ENCODE measurements at places on chromosomes 16 and 17.

- DNase-seq = no peak
Measured at GRCh38 chr16:27272076-27272475, 3.5 kb upstream of the NSMCE1 start.

DNA sequence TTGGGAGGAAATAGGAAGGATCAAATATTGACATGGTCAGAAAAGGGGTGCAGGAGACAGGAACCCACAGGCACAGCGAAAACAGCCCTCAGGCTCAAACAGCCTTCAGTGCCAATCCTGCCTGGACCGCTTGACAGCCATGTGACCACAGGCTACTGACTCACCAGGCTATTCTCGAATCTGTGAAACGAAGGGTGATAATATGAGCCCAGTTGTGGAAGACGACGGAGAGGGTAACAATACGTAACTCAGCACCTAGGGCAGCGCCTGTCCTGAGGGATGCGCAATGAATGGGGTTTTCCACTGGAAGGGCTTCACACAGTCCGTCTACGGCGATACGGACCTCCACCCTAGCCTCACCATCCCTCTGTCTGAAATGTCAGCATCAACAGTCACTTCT, 117.3 kb upstream of the RCVRN start:
- DNase-seq = no peak

DNA sequence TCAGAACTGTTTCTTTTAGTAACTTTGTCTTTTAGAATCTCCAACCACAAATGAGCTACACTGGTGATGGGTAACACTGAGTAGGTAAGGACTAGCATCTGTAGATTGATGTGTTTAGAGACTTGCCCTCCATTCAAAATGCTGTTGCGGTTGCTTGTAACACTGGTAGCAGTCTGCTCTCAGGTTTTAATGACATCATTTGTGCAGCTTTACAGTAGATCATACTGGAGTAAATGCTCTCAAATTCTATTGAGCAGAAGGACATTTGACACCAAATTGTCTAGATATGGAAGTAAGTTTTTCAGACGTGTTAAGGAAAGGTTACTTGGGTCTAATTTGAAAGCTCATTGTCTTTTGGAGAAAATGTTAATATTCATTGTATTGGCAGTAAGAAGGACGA, 98.8 kb downstream of the NLK start:
- DNase-seq = no peak

GRCh38 chr16:24015923-24016322, 180.1 kb downstream of the PRKCB start:
- no peak for DNase-seq

GRCh38 chr17:64245218-64246145, 17.6 kb downstream of the TEX2 start:
- DNase-seq = no peak

DNA sequence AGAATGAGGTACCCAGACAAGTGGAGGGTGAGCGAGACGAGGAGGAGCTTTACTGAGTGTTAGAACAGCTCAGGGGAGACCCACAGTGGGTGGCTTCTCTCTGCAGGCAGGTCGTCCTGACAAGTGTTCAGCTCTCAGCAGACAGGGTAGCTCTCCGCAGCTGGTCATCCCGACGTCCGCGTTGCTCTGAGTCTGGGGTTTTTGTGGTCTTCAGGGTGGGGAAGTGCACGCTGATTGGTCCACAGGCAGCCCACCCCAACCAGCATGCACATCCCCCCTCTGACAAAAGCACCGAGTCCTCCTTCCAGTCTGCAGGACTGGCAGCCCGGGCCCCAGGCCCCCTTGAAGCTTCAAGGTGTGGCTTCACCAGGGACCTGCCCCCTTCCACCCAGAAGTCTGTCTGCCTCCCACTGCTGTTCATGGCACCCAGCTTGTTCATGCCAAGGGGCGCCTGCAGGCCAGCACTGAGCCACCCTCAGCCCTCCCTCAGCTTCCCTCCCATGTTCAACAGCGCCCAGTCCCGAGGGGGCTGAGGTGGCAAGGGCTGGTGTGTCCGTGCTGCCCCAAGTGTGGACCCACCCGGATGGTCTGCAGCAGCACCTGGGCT, 19.9 kb upstream of the WDR45B start:
- no peak for DNase-seq

GRCh38 chr17:19242926-19243325, 5.8 kb downstream of the EPN2 start:
- DNase-seq = no peak

- DNase-seq = no peak
Measured at GRCh38 chr16:75111514-75111940, 5.1 kb downstream of the LDHD start.

GRCh38 chr16:28098959-28099945, 35.7 kb upstream of the GSG1L start:
- DNase-seq = no peak

DNA sequence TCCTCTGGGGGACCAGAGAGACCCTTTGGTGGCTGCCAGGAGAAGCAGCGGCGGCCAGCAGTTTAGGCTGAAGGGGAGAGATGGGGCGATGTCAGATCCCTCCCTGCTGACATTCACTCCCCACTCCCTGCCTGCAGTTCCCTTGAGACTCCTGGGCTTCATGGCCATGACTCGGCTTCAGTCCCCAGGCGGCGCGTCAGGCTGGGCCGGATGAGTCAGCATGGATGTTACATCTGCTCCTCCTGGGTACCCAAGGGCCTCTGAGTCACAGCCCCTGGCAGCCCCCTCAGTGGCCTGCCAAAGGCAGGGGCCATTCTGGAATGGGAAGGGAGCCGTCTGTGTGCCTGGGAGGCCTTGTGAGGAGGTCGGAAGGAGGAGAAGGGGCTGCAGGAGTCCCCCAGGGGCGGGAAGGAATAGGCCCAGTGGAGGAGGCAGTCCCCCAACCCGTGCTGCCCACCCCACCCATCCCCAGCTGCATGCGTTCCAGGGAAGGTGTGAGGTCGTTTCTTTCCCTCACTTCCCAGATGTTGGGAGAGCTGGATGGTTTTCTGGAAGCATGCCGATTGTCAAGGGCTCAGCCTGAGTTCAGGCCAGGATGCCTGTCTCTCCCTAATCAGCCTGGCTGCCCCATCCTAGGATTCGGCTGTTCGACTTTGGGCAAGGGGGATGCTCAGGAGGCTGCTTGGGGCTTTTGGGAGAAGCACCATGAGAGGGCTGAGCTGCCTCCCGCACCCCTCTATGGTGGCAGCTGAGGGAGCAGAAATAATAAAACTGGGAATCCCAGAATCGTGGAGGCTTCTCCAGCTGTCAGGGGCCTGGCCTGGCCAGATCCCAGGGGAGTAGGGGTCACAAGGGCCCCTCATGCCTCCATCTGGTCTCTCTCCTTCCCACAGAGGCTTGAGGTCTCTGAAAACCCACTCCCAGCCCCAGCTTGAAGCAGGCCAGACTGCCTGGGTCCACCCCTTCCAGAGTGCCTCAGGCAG, 9.7 kb downstream of the RHBDL3 start:
- DNase-seq = no peak

GRCh38 chr16:10601444-10602408, 21.3 kb upstream of the EMP2 start:
- DNase-seq = no peak

DNA sequence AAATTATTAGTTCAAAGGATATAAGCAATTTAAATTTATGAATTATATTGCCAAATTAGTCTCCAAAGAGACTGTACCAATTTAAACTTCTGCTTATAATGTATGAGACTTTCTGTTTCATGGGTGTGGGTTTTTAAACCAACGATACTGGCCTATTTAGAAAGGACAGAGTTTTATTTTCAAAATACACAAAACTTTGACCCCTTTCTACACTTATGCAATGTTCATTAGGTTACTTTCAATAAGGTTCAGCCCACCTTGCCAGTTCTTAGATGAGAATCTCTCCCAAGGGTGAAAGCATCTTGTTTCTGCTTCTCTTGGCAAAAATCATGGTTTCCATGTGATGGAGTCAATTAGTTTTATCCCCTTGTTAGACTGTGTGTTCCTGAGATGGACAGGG, 84.7 kb downstream of the MYO1D start:
- DNase-seq = no peak

GRCh38 chr16:3266873-3267537, 10.6 kb upstream of the MEFV start:
- no peak for DNase-seq

GRCh38 chr16:28290859-28291254, 1.5 kb upstream of the SBK1 start:
- DNase-seq = no peak

Measured in activated CD4-positive, alpha-beta T cell treated with anti-CD3 and anti-CD28 coated beads, Interleukin-2, amount 50 U/mL, for 1 hour (primary cell).